ENCODE measurements at places on chromosomes 11 and 22.

GRCh38 chr11:64385945-64386704 lies 27.2 kb downstream of the RPS6KA4 start:
- DNase-seq: no peak

- no peak for DNase-seq
Observed at GRCh38 chr11:10581481-10582019, 13.1 kb upstream of the LYVE1 start.

DNA sequence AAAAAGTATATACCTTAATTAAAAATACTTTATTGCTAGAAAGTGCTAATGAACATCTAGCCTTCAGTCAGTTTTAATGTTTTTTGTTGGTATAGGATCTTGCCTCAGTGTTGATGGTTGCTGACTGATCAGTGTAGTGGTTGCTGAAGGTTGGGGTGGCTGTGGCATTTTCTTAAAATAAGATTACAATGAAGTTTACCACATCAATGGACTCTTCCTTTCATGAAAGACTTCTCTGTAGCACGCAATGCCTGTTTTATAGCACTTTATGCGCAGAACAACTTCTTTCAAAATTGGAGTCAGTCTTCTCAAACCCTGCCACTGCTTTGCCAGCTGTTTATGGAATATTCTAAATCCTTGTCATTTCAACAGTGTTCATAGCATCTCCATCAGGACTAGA lies 50.6 kb downstream of the LDLRAD3 start:
- DNase-seq: no peak

GRCh38 chr11:94672636-94673035 lies 95.5 kb upstream of the AMOTL1 start:
- DNase-seq: no peak

- DNase-seq: no peak
Observed at GRCh38 chr11:68962527-68963250, 18.1 kb downstream of the MRGPRD start.

GRCh38 chr11:95991101-95991500 lies 67.2 kb upstream of the MTMR2 start:
- DNase-seq: no peak

GRCh38 chr11:87604350-87604749 lies 566.6 kb downstream of the TMEM135 start:
- DNase-seq: no peak

DNA sequence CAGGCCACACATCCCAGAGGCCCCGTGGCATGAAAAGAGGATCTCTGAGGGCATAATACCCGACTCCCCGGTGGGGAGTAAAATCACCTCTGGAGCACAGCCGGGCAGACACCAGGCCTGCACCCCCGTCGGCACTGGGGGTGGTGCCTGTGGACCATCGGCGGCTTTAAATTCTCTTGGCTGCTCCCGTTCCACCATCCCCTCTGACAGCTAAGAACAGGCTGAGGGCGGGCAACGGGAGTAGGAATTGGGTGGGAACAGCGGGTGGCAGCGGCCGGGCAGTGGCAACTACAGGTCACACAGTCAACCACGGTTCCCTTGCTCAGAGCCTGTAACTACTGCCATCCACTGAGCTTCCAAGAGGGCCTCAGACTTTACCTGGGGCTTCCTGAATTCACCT lies 40.2 kb upstream of the MOB2 start:
- no peak for DNase-seq

- no peak for DNase-seq
Observed at GRCh38 chr11:103794262-103794661, 242.2 kb upstream of the DDI1 start.

- DNase-seq: no peak
Observed at GRCh38 chr22:36853407-36854099, 7.3 kb upstream of the NCF4 start.

DNA sequence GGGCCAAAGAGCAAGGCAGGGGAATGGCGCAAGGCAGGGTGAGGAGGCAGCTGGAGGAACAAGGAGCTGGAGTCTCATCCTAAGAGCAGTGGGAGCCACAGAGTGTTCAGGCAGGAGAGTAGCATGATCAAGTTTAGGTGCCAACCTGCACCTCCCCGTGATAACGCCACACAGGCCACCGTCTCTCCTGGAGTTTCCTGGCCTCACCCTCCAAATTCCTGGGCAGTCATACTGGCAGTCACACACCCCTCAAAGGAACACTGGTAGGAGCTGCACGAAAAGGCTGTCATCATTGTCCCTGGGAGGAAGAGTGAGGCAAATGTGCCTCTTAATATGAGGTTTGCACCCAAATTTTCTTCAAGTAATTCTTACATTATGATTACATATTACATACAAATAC lies 36.3 kb upstream of the RTL6 start:
- no peak for DNase-seq

DNA sequence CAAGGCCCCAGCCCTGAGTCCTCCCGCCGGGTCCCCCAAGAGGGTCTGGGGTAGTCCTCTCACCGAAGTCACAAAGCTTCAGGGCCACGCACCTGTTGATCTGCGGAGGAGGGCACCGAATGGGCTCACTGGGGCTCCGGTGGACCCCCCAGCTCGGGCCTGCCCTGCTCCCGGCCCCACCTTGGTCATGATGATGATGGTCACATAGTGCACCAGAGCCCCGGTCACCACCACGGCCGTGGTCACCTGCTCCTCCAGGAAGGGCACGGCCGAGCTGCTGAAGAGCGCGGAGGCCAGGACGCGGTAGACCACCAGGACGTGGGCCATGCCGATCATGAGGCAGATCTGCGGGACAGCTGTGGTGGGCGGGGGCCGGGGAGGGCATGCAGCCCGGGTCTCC lies 13.5 kb upstream of the SIGIRR start:
- no peak for DNase-seq

DNA sequence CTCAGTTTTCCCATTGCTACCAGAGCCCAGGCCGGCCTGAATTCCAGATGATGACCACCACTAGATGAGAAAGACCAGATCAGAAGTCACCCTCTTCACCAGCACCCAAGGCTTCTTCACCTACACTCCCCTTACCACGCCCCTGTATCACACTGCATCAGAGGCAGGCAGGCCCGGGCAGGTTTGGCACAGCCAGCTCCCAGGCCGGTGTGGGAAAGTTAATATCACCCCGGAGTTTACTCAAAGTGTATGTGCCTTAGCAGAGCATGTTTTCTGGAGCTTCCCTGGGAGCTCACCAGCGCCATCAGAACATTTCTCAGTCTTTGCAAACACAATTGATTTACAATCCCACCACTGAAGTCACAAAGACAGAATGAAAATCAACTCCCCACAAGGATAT lies 47.5 kb upstream of the POU2AF1 start:
- DNase-seq: no peak

GRCh38 chr11:73130181-73130580 lies 11.9 kb downstream of the FCHSD2 start:
- no peak for DNase-seq

DNA sequence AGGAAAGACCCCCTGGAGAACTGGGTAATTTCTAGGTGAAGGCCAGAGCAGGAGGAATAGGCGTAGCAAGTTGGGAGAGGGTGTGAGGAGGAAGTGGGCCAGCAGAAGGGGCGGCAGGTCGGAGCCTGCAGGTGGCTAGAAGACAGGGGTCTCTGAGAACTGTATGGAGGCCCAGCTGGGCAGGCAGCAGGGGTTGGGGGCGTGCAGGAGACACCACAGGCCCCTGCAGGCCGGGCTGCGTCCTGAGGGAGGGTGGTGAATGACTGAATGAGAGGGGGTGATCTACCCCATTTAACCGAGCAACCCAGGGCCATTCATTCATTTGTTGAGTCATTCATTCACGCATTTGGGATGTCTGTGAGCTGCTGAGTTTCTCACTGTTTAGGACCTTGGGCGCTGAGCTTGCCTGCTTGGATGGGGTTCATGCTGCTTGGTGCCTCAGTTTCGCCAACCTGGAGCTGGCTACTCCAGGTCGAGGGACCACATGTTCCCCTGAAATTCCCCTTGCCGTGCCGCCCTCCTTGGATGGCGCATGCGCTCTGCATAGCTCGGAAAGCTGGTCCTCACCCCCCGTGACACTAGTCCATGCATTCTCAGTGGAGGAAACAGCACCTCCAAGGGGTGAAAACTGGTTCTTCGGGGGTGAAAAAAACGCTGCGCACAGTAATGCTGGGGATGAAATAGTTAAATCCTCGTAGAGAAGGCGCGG lies 15.6 kb downstream of the MPPED1 start:
- no peak for DNase-seq

DNA sequence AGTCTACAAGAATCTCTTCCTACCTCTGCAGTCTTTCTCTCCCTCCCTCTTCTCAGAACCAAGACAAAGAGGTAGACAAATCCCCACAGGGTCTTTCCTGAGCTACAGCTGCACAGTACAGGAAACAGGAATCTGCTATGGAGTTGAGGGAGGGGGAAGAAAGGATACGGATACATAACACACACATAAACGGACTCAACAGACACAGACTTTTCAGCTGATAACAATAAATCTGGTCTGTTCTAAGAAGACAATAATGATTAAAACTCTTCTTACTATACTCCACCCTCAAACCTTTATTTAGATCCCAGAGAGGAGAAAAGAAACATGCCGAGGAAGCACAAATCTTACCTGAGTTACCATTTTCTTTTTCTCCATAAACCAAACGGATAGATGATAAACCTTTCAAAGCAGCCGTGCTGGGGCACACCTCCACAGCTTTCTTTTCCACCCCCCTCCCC lies 122.2 kb downstream of the APOL5 start:
- no peak for DNase-seq

DNA sequence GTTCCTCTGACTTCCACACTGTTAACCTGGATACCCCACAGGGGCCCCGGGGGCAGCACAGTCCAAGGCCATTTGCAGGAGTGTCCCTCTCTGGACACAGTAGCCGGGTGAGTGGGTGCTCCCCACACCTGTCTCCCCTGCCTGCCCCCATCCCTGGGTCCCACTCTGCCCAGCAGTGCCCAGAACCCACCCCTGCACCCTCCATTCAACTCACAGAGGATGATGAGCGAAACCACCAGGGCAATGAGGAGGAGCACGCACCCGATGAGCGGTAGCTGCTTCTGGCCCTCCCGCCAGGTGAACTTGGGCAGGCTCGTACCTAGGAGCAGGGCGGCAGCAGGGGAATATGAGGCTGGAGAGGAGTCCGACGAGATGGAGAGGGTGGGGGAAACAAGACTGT lies 12.2 kb downstream of the TMPRSS13 start:
- no peak for DNase-seq

DNA sequence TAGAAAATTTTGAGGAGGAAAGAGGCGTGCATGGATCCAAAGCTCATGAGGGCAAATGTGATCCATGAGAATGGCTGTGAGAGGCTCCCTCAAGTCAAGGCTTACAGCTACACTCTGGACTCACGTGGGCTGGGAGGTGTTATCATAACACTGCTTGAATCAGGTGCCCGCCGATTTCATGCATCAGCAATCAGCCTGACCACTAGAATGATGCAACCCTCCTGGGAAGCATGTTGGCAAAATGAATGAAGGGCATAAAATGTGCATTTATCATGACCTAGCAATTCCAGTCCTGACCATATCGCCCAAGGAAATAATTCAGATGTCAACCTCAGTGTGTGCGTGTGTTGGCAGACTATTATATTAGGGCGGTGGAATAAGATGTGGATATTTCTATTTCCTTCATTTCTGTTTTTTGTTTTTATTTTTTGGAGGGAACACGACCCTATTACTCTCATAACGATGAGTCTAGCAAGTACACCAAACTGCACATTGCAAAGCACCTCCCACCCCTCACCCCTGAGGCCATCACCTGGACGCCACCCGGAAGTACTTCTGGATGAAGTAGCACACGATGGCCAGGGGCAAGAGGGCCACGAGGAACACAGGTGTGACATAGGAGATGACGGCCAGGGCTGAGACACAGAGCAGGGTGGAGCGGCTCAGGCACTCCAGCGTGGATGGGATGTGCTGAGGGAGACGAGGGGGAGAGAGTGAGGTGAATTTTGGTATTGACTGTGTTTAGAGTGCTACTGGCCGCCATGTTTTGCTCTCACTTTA lies 15.7 kb upstream of the KCNJ11 start:
- no peak for DNase-seq

DNA sequence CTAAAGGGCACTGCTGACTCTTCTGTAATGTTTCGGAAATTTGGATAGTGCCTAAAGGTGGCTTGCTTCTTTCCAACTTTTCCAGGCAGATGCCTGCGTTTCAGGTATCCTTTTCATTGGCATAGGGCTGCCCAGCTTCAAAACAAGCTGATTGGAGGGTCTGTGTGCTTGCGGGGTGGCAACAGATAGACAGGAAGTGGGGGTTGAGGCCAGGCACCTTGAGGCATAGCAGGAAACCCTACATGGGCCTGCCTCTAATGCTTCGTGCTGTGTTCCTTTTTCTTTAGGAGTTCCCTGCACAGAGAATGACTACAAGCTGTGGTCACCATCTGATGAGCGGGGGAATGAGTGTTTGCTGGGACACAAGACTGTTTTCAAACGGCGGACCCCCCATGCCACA lies 92.2 kb upstream of the SORL1-AS1 start:
- DNase-seq: no peak

GRCh38 chr11:2779499-2779980 lies 79.7 kb upstream of the KCNQ1OT1 start:
- no peak for DNase-seq

DNA sequence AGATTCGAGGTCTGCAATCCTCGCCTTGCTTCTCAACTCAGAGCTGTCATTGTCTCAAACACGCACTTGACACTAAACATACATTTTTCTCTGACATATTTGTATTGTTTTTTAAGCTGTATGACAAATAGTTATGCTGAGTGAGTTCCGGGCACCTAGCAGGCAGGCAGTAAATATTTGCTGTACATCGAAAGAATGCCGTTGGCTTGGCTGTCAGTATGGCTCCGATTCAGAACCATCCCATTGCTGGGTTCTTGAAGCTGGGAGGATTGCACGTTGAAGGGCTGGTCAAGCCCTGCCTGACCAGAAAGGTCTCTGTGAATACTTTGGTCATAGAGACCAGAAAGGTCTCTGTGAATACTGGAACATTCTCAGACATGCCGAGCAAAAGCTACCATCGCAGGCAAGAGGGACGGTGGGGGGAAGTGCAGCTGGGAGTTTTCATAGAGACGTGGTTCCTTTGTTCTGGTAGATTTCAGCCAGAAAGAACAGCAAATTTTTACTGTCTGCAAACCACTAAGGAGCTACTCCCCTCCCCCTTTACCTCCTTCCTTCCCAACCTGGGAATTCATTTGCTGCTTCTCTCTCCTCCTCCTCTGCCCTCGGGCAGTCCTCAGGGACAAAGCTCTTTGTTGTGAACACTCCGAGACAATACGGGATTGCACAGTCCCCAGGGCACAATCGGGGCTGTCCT lies 202.2 kb upstream of the SORL1-AS1 start:
- no peak for DNase-seq

- DNase-seq: no peak
Observed at GRCh38 chr22:49325531-49326395, 501.9 kb downstream of the BRD1 start.

- no peak for DNase-seq
Observed at GRCh38 chr22:30045494-30045887, 34.8 kb upstream of the HORMAD2 start.

- DNase-seq: no peak
Observed at GRCh38 chr11:111354601-111354891, 24.5 kb downstream of the POU2AF1 start.

- DNase-seq: no peak
Observed at GRCh38 chr11:76317296-76317695, 63.6 kb downstream of the THAP12 start.

- no peak for DNase-seq
Observed at GRCh38 chr11:67356387-67356863, 3.1 kb upstream of the POLD4 start.

- no peak for DNase-seq
Observed at GRCh38 chr11:83355391-83355790, 69.2 kb upstream of the CCDC90B start.

Measured in frontal cortex (tissue), 4 donors.